ENCODE measurements at places on chromosomes 3 and 15.

DNA sequence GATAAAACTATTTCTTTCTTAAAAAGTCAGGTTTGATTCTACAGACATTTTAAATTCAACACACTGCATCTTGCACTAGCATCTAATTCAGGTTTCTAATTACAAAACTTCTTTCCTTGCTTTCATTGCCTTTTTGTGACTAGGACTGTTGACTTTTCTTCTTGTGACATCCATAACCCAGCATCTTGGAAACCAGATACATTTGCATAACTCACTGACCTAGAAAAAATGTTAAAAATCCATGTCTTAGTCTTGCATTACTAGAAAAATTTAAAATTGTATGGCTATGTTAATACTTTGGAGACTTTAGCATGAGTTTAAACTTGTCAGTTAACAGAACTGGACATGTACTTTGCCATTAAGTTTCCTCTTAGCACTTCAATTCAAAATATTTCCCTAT is 72.7 kb downstream of the DTWD1 start:
- no peak for DNase-seq

DNA sequence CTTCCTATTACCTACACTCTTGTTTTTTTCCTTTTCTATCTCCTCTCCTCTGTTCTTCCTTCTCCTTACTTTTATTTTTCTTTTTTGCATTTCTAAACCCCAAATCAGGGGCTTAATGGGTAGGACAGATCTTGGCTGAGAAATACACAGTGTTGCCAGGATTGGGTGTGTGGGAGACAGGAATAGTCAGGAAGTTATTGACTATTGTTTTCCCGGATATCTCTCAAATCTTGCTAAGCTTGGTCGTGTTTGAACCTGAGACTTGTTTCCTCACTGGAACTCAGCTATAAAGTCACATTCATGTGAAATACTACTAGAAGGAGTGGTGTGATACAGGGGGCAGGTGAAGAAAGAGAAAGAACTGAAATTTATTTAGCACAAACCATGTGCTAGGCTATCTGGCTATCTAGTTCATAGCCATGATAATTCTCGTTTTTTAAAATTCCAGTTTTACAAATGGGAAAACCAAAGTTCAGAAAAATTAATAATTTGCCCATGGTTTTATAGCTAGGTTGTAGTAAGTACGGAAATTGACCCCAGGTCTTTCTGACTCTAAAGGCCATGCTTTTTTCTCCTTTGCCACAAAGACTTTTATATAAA is 343.2 kb upstream of the UMPS start:
- no peak for DNase-seq

DNA sequence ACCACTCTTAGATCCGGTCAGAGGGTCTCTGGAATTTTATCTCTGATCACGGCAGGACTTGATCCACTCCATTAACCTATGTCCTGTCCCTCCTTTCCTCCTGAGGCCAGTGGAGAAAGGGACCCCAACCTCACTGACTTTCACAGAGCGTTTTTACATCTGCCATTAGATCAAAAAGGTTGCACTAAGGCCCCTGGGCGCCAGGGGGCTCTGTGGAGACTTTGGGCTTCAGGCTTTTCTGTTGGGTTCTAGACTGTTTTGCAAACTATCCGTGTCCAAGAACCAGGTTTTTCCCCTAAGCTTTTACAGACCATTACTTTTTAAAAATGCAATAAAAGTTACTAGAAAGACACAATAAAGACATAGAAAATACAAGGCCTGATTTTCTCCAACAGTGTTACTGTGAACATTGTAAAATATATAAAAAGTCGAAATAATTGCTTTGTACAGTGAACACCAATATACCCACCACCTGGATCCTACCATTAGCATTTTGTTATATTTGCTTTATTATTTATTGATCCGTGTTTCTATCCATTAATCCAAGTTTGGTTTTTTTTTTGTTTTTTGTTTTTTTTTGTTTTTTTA is 159.7 kb downstream of the POLR2M start:
- DNase-seq: peak; percentile 63

DNA sequence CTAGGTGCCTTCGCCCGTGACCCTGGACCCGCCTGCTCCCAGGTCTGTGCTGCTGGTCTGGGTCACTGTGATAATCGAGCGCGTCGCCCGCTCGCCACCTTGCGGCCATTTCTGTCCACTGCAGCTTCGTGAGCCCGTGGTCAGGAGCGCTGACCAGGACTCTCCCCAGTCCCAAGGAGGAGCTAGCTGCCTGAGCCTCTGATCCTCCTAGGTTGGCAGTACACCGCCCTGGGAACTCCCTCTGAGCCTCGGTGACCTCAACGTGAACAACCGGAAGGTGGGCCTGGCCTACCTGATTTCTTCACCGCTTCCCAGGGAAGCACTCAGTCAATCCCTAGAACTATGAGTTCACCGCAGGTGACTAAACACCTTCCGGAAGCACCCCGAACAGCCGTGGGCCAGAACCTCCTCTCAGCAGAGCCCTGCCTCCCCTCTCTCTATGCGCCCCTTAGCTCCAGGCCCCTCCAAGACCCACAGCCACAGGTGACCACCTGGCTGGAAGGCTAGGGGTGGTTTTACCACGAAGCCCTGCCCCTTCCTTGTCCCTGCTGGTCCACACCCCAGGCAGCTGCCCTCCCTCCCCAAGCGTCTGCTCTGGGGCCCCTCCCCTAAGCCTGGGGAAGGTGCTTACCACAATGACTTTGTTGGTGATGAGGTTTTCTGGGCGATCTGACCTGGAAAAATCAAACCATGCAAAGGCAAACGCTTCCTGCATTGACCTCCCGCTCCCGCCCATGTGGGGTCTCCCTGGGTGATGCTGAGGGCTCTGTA is 9.7 kb downstream of the PLA2G4D start:
- DNase-seq: peak; percentile 69

GRCh38 chr3:173893835-173894234 is 496.3 kb downstream of the NLGN1 start:
- no peak for DNase-seq

DNA sequence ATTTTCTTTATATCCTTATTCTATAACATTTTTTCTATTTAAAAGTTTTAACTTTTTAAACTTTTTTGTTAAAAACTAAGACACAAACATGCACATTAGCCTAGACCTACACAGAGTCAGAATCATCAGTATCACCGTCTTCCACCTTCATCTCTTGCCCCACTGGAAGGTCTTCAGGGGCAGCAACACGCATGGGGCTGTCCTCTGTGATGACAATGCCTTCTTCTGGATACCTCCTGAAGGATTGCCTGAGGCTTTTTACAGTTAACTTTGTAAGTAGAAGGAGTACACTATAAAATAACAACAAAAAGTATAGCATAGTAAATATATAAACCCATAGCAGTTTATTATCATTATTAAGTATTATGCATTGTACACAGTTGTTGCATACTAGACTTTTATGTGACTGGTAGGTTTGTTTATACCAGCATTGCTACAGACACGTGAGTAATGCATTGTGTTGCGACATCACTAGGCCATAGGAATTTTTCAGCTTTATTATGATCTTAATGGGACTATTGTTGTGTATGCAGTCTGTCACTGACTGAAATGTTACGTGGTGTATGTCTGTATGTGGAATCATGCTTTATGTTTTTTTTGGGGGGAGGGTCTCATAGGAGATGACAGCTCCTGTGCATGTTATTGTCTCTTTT is 18.2 kb downstream of the ATP1B3 start:
- DNase-seq: no peak

- no peak for DNase-seq
Observed at GRCh38 chr3:156102267-156102931, 18.0 kb upstream of the KCNAB1 start.

- no peak for DNase-seq
Observed at GRCh38 chr3:168722091-168722490, 626.4 kb upstream of the GOLIM4 start.

DNA sequence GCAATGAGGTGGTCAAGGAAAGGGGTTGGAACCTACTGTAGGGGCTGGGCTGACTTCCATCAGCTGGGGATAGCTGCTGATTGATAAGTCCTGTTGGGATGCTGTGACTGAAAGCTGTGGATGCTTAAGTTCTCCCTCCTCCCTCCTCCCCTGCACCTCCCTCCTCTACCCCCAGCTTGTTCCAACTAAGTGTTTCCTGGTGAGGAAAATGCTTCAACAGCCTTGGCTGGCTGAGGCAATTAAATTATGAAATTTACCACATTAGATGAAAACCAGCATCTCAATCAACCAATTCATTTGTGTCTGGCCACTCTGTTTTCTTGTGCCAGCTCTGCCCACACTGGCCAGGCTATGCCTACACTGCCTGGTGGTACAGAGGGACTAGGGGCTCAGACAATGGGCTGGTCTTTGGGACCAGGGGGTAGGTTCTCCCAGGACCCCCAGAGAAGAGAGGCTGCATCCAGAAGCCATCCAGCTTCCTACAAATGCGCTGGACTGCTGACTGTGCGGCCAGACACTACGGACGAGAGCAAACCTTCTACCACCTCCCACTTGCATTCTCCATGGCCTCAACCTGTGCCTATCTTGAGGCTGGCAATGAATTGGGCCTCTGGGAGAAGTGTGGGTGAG is 2.5 kb downstream of the KLHL25 start:
- no peak for DNase-seq

GRCh38 chr3:197253238-197253947 is 45.0 kb downstream of the DLG1 start:
- DNase-seq: no peak

- DNase-seq: no peak
Observed at GRCh38 chr3:192092388-192093005, 631.5 kb downstream of the PYDC2 start.

GRCh38 chr3:74623261-74623836 is 8.9 kb upstream of the CNTN3 start:
- DNase-seq: no peak

GRCh38 chr15:33031324-33031821 is 163.1 kb downstream of the FMN1 start:
- DNase-seq: no peak

DNA sequence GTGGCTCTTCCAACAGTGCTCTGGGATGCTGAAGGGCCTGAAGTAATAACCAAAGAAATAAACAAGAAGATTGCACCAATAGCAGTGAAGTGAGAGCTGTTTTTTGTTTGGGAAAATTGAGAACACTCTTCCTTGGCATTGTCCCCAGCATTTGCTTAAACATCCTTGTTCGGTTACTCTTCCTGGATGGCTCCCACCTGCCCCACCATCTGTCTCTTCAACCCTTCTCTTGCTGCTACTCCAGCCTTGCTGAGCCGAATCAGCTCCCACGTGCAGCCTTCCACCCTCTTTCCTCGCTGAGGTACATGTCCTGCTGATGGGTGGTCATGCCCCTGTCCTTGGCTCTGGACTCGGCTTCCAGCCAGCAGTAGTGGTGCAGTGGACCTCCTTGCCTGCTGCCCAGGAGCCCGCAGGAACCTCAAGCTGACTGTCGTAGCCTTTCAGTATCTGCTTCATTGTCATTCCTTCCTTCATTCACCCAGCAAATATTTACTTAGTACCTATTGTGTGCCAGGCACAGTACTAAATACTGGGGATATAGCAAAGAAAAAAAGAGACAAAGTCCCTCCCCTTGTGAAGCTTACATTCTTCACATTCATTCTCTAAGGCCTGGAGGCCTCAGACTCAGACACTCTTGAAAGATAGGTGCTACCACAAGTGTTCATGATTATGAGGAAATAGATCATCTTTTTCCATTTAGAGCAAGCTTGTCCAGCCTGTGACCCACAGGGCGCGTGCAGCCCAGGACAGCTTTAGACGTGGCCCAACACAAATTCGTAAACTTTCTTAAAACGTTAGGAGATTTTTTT is 17.1 kb upstream of the VILL start:
- peak; percentile 30 for DNase-seq

DNA sequence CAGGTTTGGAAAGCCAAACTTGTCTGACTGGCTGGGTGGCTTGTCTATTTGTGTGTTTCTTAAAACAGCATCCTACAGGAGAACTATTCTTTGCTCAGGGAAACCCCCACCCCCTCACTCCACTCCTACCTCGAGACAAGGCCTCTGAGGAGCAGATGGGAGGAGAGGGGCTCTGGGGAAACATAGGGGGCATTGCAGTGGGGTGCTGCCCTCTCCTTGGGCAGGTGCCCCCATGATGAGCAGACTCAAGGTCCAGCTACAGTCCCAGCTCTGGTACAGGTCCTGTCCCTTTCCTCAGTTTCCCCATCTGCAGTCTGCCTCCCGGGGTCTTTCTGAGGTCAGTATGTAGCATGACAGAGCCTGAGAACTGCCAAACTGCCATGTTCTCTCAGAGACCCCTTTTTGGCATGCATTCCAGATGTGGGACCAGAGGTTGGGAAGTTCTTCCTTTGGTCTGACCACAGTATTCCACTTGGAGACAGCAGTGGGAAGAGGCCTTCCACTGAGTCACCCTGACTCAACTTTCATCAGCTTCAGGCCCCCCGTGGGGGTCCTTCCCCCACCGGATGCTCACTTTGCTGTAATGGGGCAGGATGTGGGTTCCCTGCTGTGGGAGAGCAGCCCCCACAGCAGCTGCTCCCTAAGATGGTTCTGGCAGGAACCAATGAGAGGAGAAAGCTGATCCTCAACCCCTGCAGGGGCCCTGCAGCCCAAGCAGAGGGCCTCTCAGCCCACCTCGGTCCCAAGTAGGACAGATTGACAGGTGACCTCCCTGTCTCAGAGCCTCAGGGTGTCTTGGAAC is 32.3 kb upstream of the CYP11A1 start:
- DNase-seq: no peak

GRCh38 chr15:92664178-92664900 is 8.8 kb upstream of the FAM174B start:
- DNase-seq: no peak

DNA sequence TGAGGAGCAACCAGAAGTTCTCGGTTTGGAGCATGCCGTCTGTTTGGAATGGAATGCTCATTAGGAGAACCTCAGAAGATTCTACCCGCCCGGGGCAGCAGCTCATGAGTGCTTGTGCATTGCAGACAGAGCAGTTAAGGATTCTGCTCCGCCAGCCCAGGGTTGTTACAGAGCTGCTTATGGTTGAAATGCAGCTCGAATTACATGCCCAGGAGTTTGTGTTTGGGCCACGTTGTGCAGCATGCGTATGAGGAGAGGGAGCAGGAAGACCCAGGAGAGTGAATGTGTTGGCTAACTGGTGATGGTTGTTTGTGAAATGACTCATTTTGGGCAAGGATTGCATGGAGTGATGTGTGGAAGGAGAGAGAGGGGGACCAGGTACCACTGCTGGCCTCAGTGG is 9.0 kb downstream of the FGD5 start:
- no peak for DNase-seq

GRCh38 chr15:89499156-89499555 is 2.8 kb upstream of the RHCG start:
- DNase-seq: no peak

DNA sequence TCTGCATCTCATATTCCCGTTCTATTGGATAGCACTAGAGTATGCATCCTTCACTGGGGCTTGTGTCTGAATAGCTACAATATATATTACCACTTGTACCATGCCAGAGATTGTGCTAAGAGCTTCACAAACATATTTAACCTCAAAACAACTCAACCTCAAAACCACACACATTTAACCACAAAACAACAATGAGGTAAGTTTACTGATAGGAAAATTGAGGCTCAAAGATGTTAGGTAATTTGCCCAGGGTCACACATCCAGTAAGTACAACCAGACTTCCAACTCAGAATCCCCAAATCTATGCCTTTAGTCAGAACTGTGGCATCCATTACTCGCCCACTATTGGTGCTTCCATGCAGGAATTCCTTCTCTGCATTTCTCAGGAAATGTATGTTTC is 220.0 kb downstream of the FAM43A start:
- DNase-seq: no peak

Data from right lobe of liver (tissue), 6 donors.